Suppressor macrophage (primary cell): ENCODE measurements at places on chromosomes 2 and 18.

DNA sequence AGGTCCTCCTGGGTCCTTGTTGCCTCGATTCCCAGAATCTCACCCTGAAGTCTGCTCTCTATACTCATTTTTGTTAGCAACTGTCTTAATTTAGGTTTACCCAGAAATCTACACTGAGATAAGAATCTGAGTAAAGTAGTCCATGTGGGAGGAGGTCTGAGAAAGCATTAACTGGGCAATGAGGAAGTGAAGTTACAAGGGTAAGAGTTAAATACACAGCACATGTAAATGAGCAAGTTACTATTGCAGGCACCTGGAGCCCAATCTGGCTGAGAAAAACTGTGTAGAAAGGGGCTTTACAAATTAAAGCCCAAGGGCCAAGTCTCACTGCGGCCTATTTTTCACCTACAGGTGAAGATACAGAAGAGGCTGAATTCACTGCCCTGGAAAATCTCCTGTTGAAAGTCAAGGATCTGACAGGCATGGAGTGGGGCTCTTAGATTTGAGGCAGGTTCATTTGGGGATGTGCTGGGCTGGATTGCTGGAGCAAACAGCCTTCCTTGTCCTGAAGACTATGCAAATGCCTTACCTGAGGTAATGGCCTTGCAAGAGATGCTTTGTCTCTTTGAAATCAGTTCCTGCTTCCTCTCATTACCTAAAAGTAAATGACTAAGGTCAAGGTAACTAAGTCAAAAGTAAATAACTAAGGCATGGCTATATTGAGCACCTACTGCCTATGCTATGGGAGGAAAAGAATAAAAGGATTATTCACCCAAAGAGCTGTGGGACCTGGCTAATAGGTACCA is 84.4 kb upstream of the DYNAP start:
- no peak for DNase-seq

DNA sequence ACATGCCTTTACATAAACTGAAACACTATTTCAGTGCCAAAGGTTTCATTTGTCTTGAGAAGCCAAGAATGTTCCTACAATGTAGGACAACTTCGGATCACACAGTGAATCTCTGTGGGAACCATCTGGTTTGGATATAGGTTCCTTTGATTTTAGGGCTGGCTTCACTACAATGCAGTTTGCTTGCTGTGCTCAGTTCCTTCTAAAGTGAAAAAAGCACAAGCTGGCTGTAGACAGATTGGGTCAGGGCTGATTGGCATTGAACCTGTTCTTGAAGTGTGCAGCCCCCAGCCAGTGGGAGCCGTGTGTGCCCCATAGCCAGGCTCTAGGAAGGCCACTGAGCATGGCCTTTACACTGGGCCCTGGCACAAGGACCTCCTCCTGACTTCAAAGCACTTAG is 167.9 kb upstream of the HNRNPA3 start:
- no peak for DNase-seq

- no peak for DNase-seq
Observed at GRCh38 chr2:240635998-240636547, 10.8 kb downstream of the GPR35 start.

GRCh38 chr18:12552879-12553242 is 105.0 kb downstream of the SPIRE1 start:
- no peak for DNase-seq

GRCh38 chr2:101623031-101623521 is 74.4 kb upstream of the MAP4K4 start:
- DNase-seq: peak; percentile 81

- DNase-seq: no peak
Observed at GRCh38 chr2:46068636-46069035, 228.6 kb upstream of the EPAS1 start.

- DNase-seq: no peak
Observed at GRCh38 chr2:242056785-242057184, 187.3 kb downstream of the RTP5 start.

DNA sequence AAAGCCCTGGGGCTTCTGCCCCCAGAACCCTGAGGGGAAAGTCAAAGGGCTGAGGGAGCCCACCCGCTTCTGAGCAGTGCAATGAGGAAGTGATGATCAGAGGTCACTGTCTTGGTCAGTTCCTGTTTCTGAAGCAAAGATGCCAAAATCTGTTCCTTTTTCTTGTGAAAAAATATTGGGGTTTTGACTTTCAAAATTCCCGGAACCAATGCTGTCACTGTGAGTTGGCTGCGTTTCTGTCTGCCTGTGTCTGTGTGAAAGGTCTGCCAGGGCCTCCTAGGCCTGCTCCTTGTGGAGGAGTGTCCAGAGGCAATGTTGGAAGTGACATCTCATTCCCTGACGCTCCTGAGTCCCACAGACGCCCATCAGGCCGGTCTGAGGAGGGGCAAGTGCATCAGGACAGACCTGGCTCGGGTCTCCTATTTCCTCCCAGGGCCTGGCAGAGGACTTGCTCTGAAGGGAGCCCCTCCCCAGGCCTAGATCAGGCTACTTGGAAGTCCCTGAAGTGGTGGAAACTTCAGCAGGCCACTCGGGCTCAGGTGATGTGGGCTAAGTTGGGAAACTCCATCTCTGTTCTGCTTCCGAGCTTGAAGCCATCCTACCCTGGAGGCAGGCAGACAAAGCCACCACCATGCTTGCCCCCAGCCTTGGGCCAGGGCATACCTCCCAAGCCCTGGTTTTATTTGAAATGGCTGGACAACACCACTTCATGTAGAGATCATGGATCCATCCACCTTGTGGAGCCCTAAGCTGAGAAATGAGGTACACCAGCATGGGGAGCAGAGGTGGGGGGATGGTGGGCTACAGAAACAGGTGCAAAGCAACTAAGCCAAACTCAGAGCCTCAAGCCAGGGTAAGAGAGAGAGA is 51.0 kb downstream of the PKDCC start:
- DNase-seq: peak; percentile 85

DNA sequence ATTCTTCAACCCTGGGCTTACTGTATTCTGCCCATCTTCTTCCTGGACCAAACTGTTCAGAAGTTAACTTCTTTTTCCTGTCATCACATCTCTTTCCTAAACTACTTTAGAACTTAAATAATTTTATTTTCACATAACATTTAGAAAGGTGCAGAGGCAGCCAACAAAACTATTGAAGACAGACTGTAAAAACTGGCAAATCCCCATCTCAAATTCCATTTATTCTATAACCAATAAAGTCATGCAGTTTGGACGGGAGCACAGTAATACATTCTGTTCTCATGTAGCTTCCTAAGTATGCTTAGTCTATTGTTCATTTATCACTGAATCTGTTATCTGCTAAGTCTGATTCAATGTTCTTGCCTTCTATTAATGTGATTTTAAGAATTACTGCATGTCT is 99.1 kb downstream of the SMAD2 start:
- DNase-seq: no peak

GRCh38 chr18:76687304-76687962 is 134.9 kb upstream of the ZNF236 start:
- DNase-seq: peak; percentile 89

DNA sequence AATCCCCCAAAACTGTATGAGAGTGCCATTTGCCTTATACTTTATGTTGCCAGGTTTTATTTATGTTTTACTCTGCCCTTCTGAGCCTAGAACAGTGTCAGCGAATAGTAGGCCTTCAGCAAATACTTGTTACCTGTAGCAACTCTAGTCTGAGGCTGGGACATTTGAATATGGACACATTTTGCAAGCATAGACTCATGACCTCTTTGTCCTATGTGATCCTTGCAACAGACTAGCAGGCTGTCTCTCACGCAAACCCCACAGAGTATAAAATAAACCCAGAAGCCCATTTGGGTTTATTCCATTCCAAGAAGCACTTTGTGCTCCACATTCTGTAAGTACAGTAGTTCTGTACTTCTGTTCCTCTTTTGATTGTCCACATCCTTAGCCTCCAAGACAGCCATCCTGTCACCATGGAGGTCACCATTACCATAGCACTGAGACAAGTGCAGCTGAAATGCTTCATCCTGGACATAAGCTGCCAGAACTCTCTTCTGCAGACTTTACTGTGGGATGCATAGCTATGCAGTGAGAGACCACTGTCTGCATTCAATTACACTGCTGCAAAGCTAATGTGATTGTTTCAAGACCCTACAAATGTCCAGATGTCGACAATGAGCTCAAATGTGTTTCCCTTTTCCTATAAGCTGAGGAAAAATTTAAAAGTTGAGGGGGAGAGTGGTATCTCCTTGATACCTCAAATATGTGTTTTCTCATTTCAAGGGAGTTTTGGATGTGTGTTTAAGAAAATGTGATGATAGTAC is 425.7 kb downstream of the PID1 start:
- DNase-seq: no peak

GRCh38 chr2:121345887-121346286 is 60.9 kb upstream of the TFCP2L1 start:
- DNase-seq: no peak

GRCh38 chr18:56726906-56727305 is 75.7 kb downstream of the WDR7 start:
- DNase-seq: no peak
